ENCODE measurements at places on chromosomes 3 and 15.

DNA sequence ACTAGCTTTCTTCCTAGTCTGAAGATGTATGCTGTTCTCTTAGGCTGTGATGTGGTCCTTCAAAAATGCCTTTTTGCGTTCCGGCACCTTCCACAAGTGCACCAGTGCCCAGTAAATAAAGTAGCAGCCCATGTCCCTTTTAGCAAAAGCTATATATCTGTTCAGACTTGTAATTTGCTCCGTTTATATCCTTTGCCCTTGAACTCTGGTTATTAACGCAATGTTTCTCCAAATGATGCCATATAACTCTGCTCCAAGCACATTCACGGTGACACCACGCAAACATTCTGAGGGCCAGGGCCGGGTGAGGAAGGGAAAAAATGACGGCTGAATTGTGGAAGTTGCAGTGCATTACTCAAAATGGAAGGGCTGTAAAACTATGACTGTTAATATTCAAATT lies 1001.1 kb upstream of the NR2F2 start:
- no peak for DNase-seq

- peak; percentile 25 for DNase-seq
Observed at GRCh38 chr3:170966495-170966894, 58.1 kb upstream of the EIF5A2 start.

DNA sequence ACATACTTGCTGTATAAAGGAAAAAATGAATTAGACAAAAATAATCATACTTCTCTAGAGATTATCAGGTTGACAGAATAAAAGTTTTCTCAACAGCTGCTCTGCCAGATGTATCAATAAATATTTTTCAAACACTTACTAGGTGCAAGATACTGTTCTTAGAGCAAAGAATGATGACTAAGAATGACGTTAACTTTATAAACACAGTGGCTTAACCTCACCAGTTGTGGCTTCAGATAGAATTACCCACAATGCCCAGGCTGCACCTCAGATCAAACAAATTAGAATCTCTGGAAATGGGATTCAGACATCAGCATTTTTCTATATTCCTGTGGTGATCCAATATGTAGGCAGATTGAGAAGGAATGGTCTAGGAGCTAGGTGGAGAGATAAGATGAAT lies 422.4 kb upstream of the ATP11B start:
- no peak for DNase-seq

DNA sequence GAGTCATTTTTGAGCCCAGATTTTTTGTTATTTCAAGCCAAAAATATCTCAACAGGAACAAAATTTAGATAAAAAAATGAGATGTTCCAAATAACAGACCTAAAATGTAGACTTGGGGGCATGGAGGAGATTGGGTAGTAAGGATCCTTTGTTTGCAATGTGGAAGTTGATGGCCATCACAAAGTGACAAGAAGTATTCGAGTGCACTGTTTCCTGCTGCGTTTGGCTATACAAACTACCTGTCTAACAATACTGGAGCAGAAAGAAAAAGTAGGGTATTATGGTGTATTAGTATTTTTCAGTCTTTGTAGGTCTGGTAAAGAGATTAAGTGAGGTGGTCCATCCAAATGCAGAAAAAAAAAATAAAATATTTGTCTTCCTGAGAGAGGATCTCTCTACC lies 284.2 kb downstream of the C3orf38 start:
- DNase-seq, result no peak

- DNase-seq, result no peak
Observed at GRCh38 chr3:14779069-14779685, 39.6 kb upstream of the FGD5 start.

- DNase-seq, result no peak
Observed at GRCh38 chr3:7397097-7397496, 536.2 kb downstream of the GRM7 start.

DNA sequence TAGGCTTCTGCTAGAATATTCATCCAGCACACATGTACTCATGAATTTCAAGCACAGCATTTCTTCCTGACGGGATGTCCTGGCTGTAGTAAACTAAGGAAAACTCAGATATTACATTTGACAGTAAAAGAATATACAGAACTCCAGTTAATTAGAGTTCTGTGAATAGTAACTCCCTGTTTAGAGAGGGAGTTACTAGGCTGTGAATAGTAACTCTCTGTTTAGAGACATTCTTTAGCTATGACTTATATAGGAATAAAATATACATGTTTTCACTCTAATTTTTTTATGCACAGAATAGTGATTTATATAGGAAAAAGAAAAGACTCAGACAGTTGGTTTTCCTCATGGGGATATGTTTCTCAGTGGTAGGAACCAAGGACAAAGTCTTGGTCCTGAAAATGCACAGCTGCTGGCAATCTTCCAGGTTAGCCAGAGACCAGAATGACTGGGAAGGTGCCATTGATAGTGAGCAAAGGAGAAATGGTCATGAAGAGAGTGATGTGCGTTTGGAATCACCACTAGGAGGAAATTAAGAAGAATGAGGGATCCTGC lies 480.7 kb upstream of the THBS1 start:
- DNase-seq, result no peak

GRCh38 chr3:72655723-72656122 lies 192.5 kb downstream of the SHQ1 start:
- DNase-seq, result no peak

DNA sequence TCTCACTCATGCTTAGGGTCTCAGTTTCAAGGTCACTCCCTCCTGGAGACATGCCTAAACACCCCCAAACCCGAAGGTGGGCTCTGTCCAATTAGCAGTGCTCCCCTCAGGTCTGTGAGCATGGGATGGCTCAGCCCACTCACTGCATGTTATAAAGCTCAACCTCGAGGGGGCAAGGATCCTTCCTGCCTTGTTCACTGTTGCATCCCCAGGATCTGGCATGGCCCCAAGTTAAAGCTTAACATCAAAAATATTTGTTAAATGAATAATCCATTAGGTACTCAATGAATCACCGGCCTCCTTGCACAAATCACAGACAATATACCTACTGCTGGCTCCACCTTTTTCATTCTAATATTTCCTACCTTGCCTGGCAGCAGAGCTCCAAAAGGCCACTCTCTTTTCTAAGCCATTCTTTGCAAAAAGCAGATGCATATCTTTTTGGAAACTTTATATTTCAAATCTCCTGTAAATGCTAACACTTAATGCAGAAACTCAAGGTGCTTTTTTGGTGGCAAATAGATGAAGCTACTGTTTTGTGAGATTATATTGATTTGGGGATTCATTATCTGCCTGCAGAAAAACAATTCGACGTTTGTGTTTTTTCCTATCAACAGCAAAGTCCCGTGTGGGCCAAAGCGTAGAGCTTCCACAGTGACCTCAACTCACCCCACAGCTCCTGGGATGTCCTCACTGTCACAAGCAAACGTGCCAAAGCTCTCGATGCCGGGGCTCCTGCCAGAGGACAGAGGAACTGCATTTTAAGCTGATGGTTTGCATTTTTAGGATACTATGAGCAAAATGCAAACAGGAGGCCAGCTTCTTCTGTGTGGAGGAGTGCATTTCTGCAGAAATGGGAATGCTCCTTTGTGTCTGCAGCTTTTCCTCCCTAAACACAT lies 35.4 kb downstream of the PCOLCE2 start:
- DNase-seq, result peak; percentile 17

- no peak for DNase-seq
Observed at GRCh38 chr3:33807191-33807590, 8.8 kb downstream of the PDCD6IP start.
